ENCODE measurements at places on chromosomes 3 and 15.
A peak's percentile ranks its signal among the peaks of the same experiment; 100 is the strongest.

DNA sequence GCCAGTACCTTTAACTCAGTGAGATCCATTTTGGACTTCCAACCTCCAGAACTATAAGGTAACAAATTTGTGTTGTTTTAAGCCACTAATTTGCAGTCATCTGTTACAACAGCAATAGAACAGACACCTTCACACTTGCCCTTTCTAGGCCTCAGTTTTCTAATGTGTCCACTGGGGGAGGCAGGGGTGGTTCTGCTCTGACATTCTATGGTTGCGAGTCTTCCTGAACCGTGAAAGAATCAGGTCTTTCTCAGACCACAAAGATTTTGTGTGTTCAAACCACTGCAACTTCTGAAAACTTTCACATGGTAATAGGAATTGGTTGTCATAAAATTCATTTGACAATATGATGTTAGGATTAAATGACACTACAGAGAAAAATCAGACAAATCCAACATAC is 26.8 kb upstream of the CSTA start:
- DNase-seq = no peak

DNA sequence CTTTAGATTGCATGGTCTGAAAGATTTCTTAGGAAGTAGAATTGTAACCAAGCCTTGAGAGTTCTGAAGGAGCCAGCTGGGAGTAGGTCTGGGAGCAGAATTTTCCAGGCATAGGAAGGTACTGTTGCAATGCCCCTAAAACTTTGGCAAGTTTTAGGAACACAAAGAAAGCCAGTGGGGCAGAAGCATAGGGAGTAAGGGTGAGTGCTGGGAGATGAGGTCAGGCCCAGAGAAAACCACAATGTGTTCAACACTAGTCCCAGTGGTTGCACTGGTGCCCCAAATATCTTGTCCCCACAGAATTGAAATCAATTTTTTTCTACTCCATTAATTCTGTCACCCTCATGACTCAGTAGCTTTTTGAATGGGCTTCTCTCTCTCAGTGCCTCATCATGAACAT is 120.7 kb upstream of the GALNT15 start:
- no peak for DNase-seq

GRCh38 chr3:144774897-144775296 is 803.3 kb downstream of the DIPK2A start:
- no peak for DNase-seq

GRCh38 chr3:39122813-39123212 is 15.3 kb downstream of the TTC21A start:
- no peak for DNase-seq

- no peak for DNase-seq
These were observed 363.4 kb downstream of the OTOL1 start for GRCh38 chr3:161859865-161860450.

DNA sequence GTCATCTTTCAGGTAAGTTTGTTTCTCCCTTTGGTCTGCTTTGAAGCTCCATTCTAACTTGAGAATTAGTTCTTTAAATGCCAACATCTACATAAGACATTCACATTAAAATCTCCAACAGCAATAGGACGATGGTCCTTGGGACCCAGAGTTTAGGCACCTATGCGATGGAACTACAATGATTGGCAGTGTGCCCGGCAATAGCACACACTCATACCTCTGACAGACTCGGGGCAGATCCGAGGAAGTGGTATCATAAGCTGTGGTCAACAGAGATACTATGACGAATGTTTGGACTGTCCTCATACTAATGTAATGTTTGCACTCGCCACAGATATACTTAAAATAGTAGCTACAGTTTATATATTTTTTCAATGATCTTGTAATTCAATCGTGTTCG is 34.2 kb upstream of the NR2F2 start:
- DNase-seq = peak; percentile 51

DNA sequence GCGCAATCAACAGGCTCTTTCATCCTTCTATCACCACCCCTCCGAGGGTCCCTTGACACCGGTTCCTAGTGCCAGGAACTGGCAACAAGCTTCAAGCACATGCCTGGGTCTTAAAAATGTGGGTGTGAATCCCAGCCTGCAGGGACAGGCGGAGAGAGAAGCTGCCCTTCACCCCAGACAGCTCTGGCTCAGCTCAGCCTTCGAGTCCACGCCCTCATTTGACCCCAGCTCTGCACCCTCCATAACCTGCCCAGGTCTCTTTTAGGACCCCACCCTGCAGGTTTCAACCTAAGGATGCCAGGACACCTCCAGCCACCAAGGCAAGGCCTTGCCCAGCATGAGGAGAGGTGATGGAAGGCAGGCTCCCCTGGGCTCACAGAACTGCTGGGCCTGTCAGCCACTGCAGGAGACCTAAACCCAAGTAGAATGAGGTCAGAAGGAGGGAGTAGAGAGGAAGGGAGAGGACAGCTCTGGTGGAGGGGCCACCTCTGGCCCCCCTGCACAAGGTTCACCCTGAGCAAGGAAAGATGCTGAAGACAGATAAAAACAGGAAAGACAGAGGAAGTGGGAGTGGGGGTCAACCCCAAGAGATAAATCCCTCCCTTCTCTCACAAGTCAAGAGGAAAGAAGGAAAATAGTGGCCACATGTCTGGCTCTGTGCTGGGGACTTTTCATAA is 2.6 kb upstream of the LOXL1 start:
- no peak for DNase-seq

- DNase-seq = no peak
These were observed 152.4 kb downstream of the LEKR1 start for GRCh38 chr3:156978481-156978961.

DNA sequence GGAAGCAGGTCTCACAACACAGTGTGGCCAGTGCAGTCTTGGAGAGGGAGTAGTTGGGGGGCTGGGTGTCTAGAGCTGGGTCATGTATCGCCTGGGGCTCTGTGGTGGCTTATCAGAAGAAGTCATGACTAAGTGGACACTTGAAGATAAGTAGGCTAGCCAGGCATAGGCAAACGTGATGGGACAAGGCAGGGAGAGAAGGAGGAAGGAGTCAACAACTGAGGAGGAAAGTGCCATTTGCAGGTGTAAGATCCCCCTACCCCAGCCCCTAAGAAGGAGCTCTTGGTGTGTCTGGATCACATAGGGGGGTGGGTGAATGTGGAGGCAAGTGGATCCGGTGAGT is 352.3 kb downstream of the LRTM1 start:
- DNase-seq = no peak

GRCh38 chr3:193240850-193241706 is at the start of gene PLAAT1:
PLAAT1 (plus strand) TSS chr3:193241222; CDS start chr3:193255651, 14,429 bp downstream.
- no peak for DNase-seq

DNA sequence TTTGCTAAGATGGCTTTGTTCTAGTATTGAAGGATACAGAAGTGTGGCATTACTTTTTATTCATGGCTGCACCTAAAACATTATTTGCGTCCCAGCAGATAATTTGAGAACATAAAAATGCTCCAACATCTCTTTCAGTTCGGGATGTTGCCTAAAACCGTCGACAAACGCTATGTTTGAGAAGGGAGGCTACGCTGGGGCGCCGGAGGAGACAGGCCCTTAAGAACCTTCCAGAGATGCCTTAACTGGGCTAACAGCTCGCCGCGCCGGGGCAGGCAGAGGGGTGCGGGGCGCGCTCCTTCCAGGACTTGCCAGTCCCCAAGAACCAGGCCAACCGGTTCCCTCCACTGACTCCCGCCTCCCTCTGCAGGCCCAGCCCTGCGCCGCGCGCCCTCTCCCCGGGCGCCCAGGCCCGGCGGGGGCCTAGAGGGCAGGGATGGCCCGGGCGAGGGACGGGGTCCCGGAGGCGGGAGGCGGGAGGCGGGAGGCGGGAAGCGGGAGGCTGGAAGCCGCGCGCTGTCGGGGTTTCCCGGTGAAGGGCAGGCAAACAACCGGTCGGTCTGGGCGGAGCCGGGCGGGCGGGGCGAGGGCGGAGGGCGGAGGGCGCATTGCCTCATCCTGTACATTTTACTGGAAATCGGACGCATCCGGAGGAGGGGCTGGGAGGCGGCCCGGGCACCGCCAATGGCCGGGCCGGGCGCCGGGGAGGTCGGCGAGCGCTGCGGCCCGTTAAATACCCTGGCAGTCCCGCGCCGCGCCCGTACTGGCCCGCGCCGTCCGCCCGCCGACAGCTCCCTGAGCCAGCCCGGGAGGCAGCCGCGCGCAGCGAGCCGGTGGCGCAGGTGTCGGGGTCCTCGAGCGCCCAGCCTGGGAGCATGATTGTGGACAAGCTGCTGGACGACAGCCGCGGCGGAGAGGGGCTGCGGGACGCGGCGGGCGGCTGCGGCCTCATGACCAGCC is at the start of gene NFKBIZ:
TSS of gene NFKBIZ (plus strand) at position 761 of the 960 bp plus-strand sequence. CDS start at position 876, 115 bp downstream.
- DNase-seq = peak; percentile 71

DNA sequence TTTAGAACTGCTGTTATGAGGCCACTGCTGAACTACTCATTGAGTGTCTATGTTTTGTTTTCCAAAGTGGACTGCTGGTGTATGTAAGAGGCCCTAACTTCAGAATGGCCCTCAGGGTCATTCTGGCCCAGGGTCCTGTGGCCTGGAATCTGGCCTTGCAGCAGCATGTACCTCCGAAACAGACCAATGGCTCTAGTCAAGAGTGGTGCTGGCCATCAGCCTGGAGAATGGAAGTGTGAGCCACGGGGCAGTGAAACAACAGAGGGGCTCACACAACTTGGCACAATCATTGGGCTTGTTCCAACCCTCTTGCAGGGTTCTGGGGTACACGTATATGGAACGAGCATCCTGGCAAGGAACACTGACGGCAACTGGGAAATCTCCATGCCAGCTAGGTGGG is 40.5 kb downstream of the SCN5A start:
- no peak for DNase-seq

GRCh38 chr3:98574132-98574531 is 19.3 kb downstream of the CPOX start:
- no peak for DNase-seq

DNA sequence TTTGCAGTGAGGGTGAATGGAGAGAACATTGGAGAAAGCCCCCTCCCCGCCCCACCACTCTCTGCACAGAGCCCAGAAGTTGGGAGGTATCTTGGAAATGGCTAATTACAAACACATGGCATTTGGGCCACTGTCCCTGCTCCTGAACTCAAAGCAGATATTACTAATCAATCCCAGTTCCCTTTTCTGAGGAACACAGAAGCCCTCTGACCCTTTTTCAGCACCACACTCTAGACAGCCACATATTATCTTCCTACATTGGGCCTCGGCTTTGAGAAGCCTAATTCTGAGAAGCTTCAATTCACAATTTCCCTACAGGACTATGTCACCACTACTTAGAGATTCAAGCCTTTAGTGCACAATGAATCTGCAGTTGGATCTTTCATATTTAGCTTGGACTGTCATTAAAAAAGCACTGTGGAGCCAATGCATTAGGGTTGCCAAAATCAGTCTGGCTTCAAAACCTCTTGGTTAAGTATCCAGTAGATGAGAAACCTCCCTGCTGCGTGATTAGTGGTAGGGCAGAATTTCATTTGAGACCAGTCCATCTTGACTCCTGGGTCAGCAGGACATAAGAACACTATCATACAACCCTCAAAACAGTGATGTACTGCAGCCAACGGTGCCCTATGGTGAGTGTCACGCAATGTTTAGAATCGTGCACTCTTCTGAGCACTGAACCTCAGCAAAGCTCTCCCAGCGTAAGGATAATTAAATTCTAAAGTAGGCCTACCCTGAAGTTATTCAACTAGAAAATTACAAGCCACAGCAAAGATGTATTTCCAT is 26.1 kb downstream of the MGLL start:
- DNase-seq = no peak

DNA sequence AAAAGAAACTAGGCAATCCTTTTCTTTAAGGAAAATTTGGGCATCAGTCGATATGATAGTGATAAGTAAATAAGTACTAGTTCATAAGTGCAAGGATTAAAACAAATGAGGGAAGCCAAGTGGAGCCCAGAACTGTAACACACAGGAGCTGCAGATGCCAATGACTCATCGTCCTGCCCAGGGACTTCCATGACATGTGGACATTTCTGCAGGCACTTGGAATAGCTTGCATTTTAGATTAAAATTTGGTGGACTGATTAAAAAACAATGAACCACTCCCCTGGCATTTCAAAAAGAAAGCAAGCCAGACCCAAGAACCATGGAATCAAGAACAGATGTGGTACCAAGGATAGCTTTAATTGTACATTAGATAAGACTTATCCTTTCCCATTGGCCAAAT is 2.9 kb downstream of the SAMD7 start:
- no peak for DNase-seq

- DNase-seq = no peak
These were observed 128.8 kb upstream of the IL12A start for GRCh38 chr3:159859836-159860235.

DNA sequence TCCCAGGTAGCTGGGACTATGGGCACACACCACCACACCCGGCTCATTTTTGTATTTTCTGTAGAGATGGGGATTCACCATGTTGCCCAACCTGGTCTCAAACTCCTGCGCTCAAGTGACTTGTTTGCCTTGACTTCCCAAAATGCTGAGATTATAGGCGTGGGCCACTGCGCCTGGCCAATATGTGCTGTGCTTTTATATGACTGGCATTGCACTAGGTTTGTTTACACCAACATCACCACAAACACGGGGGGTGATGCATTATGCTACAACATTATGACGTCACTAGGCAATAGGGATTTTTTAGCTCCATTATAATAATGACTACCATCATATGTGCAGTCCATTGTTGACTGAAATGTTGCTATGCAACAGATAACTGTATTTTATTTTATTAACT is 6.9 kb downstream of the APH1B start:
- no peak for DNase-seq

- no peak for DNase-seq
These were observed 190.5 kb upstream of the CMC1 start for GRCh38 chr3:28050885-28051284.

DNA sequence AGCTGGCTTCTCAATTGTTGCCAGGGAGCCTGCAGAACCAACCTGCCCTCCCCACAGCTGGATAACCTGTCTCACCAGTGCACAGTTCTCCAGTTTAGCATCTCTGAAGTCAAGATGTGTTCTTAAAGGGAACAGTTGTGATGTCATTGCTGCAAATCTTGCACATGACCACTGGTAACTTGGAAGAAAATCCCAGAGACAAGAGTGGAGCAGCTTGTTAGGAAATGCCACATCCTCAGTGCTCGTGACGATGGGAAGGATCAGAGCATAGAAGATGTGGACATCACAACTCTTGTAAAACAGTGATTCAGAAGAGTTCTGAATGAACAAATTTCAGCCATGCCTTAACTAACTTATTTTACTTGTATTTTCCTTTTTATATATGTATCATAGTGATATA is 36.1 kb upstream of the LIMD1 start:
- no peak for DNase-seq

- no peak for DNase-seq
These were observed 143.1 kb downstream of the DIPK2A start for GRCh38 chr3:144114767-144115166.

GRCh38 chr3:170806676-170807075 is 63.3 kb downstream of the RPL22L1 start:
- no peak for DNase-seq

GRCh38 chr3:19931180-19931692 is 2.8 kb downstream of the EFHB start:
- DNase-seq = no peak

- DNase-seq = no peak
These were observed 363.4 kb upstream of the RARB start for GRCh38 chr3:25064681-25065080.

DNA sequence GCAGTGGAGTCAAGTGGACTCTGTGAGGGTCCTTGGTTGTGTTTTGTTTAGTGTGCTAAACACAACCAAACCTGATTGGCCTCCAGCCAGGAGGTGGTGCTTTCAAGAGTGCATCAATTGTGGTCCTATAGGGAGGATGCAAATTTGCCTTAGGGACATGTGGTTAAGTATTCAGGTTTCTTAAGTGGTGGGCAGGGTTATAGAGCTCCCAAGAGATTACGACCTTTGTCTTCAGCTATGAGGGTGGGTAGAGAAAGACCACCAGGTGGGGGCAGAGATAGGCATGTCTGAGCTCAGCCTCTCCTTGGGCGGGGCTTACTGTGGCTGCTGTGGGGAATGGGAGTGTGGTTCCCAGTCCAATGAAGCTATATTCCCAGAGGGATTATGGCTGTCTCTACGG is 186.6 kb downstream of the SQOR start:
- no peak for DNase-seq

All from AG04450 (cell line).